IMR-90 (cell line): ENCODE measurements at places on chromosomes 12 and 14. TPM values are rescaled to one million over a fixed set of nuclear protein-coding genes. Genes with fewer than 3 reads are reported as not detected.
A peak's percentile ranks its signal among the peaks of the same experiment; 100 is the strongest.

DNA sequence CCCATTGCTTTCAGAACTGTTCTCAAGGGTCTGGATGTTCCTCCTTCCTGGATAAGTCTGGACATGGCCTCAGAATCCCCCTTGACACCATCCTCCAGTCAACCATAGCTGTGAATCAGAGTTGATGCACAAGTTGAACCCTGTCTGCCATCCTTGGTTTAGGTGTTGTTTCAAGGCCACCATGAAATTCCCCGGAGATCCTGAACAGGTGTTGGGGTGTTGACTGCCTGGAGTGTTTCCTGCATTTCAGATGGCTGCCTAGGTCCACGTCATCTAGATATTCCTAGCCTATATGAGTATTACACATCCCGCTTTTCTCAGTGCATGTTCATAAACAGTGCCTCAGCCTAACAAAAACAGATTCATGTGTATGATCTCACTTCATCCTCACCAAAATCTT, 86.7 kb upstream of the PWP1 start:
- H3K4me3 ChIP-seq: no peak overlapping the region
- no peak for DNase-seq
- no peaks in the 10 kb centered on the region for H3K36me3 ChIP-seq
- no peaks in the 10 kb centered on the region for H3K27me3 ChIP-seq

- H3K36me3 ChIP-seq: peaks cover 12% of the 10 kb centered on the region
- H3K4me1 ChIP-seq: peaks cover 3% of the 10 kb centered on the region
- H3K4me3 ChIP-seq: no peak overlapping the region
These were observed 14.0 kb downstream of the PTGR2 start for GRCh38 chr14:73865534-73866113.

GRCh38 chr14:31270196-31270772, 62.7 kb upstream of the HECTD1 start:
- no peak overlapping the region for H3K4me3 ChIP-seq
- DNase-seq: no peak
- peaks cover 5% of the 10 kb centered on the region; the same call in 1 of the 2 replicates for H3K4me1 ChIP-seq
- H3K27ac ChIP-seq: no peak overlapping the region
- no peaks in the 10 kb centered on the region for H3K36me3 ChIP-seq
- no peaks in the 10 kb centered on the region for H3K27me3 ChIP-seq

HOXC12 gene
- not detected in 2 replicates for total RNA-seq

FGF23 gene
- total RNA-seq: not detected in 2 replicates

- no peaks in the 10 kb centered on the region for H3K4me1 ChIP-seq
- H3K36me3 ChIP-seq: no peaks in the 10 kb centered on the region
These were observed 2.1 kb upstream of the HOXC8 start for GRCh38 chr12:54006559-54007220.

ANKS1B gene
- 0.18 and 0.56 TPM in 2 replicates for total RNA-seq

GALNT8 gene
- total RNA-seq: not detected in 2 replicates

- H3K27me3 ChIP-seq: no peaks in the 10 kb centered on the region; the same call in 1 of the 2 replicates
- H3K4me3 ChIP-seq: no peak overlapping the region
- H3K36me3 ChIP-seq: no peaks in the 10 kb centered on the region
- DNase-seq: no peak
These were observed 77.8 kb downstream of the SERPINA3 start for GRCh38 chr14:94689985-94690400.

GRCh38 chr14:77151918-77152588, 10.5 kb upstream of the ZDHHC22 start:
- no peaks in the 10 kb centered on the region for H3K36me3 ChIP-seq
- peak; percentile 28 for DNase-seq
- no peak overlapping the region for H3K4me3 ChIP-seq
- no peak overlapping the region for H3K27ac ChIP-seq
- no peaks in the 10 kb centered on the region for H3K4me1 ChIP-seq
- peaks cover 28% of the 10 kb centered on the region for H3K27me3 ChIP-seq

DNA sequence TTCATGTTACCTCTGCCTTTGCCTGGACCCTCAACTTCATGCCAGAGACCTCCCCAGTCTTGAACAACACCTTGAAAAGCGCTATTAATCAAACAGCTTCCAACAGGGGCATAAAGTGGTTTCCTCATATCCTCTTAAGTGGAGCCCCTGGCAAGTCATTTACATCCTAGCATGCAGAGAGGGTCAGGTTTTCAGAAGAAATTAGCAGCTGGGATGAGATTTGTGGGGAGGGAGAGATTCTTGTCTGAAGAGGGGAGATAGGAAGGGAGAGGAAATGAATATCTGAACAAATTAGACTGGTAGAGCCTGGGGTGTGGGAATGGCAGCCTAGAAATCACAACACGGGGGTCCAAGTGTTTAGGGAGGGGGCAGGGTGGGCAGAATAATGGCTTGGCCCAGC, 45.6 kb downstream of the CALM1 start:
- no peaks in the 10 kb centered on the region for H3K4me1 ChIP-seq
- H3K4me3 ChIP-seq: no peak overlapping the region
- H3K27ac ChIP-seq: no peak overlapping the region
- H3K36me3 ChIP-seq: no peaks in the 10 kb centered on the region

GRCh38 chr14:85350667-85351066, 179.3 kb upstream of the FLRT2 start:
- H3K4me1 ChIP-seq: no peaks in the 10 kb centered on the region
- DNase-seq: no peak
- no peak overlapping the region for H3K4me3 ChIP-seq
- H3K27ac ChIP-seq: no peak overlapping the region
